Naive B cell (primary cell): ENCODE measurements at places on chromosomes 6 and 20.

DNA sequence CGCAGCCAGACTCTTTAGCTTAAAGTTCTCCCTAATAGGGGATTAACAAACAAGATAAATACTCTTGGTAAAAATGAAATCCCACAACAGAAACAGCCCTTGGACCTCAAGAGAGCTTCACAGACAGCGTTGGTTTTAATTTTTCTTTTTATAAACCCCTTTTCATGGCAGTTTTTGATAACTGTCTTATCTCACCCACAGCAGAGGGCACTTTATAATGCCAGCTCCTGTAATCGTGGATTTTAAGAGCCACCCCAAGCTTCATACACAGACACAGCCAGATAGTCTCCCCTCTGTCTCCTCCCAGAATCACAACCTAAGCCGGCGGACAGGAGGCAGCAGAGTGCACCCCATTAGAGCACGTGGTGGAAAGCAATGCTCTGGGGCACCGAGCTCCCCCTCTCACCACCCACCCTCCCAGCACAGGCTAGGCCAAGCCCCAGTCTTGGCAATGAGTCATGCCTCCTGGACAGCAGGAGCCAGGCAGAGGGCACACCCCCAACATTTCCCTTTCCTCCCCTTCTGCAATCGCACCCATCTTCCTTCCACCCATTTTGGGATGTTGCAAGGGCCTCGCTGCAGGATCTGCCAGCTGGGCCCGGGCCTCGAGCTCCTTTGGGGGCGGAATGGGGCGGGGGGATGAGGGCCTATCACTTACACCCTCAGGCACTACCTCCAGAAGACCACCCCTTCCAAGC is 2.4 kb downstream of the JAG1 start:
- no peak for DNase-seq

GRCh38 chr6:87939776-87940175 is 107.9 kb upstream of the SPACA1 start:
- DNase-seq: no peak

DNA sequence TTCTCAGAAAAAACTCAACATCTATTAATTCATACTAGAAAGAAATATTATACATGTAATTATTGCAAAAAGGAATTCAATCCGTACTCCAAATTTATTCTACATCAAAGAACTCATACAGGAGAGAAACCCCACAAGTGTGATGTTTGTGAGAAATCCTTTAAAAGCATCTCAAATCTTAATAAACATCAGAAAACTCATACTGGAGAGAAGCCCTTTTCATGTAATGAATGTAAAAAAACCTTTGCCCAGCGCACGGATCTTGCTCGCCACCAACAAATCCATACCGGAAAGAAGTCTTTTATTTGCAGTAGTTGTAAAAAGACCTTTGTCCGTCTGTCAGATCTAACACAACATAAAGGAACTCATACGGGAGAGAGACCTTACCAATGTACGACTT is 22.0 kb downstream of the ZNF334 start:
- no peak for DNase-seq

GRCh38 chr6:137802408-137803182 is 64.5 kb upstream of the TNFAIP3 start:
- DNase-seq: no peak

GRCh38 chr6:75550544-75551167 is 51.0 kb upstream of the SENP6 start:
- no peak for DNase-seq

DNA sequence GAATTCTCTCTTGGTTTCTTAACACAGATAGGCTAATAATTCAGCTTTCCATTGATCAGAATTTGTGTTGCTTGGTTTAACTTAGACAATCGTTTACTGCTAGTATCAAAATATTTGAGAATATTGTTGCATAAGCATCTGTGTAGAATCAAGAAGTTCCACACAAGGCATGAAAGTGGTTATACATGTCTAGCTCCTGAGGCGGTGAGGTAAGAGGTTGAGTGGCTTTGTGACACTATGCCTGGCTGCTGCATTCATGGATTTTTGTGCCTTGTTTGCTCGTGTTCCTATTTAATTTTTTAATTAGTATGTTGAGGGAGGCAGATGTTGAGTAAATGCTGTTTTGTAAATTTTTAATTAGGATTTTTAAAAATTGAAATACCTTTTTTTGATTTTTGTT is 10.2 kb downstream of the PKIB start:
- DNase-seq: no peak

- DNase-seq: no peak
Measured at GRCh38 chr20:58600756-58601155, 50.3 kb upstream of the STX16 start.

DNA sequence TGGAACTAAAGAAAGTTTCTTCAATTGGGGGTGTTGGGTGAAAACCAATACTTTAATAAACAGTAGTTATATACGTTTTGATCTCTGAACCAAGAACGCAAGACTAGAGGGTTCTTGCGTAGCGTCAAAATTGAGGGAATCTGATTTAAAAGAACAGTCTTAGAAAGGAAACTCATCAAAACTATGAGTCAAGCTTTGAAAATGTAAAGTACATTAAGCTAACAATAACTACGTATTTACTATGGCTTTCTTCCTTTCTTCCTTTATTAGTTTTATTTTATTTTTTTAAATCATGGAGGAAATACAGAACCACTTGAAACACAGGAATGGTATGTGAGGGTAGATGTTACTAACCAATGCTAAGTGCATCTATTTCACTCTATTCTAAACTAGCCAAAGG is 287.0 kb upstream of the RSPO3 start:
- DNase-seq: no peak

- no peak for DNase-seq
Measured at GRCh38 chr6:45494416-45495135, 116.8 kb upstream of the SUPT3H start.

DNA sequence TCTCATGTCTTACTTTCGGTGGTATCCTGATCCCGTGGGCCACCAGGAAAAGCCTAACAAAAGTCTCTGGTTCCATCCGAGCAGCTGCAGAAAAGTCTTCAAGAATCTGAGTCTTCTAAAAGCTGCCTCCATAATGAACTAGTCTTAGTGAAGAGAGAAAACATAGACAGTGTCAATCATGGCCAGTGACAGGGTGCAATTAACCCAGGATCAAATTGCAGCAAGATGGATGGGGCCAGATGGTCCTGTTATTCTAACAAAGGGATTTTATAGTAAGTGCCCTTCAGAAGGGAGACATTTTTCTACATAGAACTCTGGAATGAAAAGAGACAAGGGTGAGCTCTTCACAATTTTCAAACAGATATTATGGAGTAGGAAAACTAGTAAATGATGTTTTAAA is 281.6 kb upstream of the ZFP64 start:
- DNase-seq: no peak

GRCh38 chr6:105452924-105453756 is 50.3 kb upstream of the PREP start:
- DNase-seq: peak; percentile 71

DNA sequence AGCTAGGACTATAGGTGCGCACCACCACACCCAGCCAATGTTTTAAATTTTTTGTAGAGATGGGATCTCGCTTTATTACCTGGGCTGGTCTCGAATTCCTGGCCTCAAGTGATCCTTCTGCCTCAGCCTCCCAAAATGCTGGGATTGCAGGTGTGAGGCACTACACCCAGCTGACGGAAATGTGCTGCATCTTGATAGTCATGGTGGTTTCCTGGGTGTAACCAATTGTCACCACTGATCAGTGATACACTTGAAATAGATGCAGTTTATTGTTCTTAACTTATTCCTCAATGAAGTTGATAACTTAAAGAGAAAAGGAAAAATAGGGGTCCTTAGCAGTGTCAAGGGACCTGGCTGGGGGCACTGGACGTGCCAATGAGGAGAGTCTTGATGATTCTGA is 92.4 kb downstream of the PPP1R14C start:
- no peak for DNase-seq

DNA sequence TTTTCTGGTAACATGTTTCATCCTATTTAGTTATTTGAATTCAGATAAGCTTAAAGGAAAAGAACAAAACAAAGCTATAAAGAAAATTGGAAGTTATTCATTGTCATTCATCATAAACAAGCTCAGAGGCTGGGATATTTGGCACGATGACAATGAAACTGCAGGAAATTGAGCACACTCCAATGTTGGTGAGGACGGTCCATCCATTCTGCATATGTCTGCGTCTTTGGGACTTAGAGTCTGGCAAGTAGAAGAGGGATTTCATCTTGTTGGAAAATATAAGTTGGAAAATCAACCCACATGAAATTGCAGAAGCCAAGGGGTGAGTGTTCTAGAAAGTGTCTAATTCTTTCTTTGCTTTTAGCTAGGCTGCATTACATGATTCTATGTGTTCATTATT is 78.4 kb downstream of the HDGFL1 start:
- no peak for DNase-seq

DNA sequence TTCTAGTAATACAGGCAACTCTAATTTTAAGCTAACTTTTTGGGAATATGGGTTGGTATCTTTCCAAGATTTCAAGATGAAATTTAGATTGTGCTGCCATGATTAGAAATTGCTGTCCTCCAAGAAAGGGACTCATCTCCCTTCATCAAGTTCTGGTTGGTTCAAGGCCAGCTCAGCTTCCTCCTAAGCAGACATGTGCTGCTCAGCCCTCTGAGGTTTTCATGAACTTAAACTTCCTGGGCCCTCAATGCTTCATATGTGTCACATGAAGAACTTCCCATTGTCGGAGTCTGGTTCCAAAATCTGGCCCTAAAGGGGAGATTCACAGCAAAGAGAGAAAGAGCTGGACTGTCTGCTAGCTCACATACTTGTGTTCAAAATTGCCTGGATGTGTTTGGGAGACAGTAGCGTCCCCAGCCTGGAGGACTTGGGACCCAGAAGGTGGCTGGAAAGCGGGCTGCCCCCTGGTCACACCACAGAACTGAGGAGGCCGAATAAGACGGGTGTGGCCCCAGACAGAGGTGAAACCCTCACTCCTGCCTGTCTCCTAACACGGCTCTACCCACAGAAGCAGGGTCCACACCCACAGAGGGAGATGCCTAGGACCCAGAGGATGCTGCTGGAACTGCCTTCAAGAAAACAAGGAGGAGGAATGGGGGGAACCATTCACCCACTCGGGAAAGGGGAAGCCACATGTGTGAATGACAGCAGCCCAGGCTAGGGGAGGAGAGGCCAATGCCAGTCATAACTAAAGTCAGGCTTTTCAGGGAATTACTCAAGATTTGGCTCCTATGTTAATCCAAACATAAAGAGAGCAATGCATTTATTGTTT is 54.3 kb upstream of the GPR31 start:
- no peak for DNase-seq

DNA sequence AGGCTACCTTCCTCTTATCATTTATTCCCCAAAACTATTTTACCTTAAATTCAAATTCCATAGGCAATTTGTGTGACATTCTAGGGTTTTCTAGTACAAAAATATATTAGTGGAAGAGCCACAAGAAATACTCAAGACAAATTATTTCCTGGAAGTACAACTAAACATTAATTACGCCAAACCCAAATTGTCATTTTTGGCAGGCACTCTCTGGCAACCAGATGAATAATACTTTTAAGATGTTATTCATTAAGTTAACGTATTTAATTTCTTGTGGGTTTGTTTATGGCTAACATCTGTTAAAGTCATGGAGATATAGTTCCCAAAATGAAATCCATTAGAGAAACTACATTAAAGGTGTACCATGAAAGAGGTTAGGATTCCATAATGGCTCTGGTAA is 40.5 kb downstream of the HMGN3 start:
- DNase-seq: no peak

GRCh38 chr6:30626484-30627366 is at the start of gene ATAT1:
Gene ATAT1, plus strand, starts transcription at chr6:30626874.
- DNase-seq: peak; percentile 87

DNA sequence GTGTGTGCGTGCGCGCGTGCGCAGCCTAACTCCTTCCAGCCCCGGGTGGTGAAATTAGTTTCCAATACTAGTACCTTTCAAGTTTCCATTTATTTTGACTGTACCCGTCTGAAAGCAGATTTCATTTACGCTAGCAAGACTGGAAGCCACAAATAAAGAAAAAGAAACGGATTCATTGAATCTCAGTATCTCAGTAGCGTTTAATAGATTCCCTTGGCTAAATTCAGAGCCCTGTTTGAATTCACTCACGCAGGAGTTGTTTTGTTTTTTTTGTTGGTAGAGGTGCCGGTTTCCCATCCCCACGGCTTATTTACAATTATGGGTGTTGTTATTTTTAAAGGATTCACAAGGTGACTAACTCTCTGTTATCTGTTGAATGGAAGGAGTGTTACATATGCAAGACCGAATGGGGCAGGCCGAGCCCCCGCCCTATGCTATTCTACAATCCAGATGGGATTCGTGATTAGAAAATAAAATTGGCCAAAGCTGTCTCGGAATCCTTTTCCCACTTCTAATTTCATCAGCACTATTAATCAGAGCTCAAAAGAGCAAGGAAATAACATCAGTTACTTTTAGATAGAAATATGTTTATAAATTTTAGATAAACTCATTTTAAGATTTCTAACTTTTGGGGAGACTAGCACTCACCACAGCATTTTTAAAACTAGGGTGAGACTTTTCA is 2.3 kb upstream of the INSM1 start:
- DNase-seq: no peak

- no peak for DNase-seq
Measured at GRCh38 chr6:44702292-44702691, 314.8 kb downstream of the CDC5L start.

GRCh38 chr20:42628683-42629082 is 561.0 kb downstream of the PTPRT start:
- no peak for DNase-seq

- DNase-seq: no peak
Measured at GRCh38 chr6:150730801-150731457, 131.2 kb downstream of the PLEKHG1 start.

GRCh38 chr20:36336204-36336603 is 30.1 kb downstream of the DLGAP4 start:
- no peak for DNase-seq

GRCh38 chr6:39801456-39802251 is 9.5 kb downstream of the DAAM2 start:
- no peak for DNase-seq

- DNase-seq: no peak
Measured at GRCh38 chr6:135329851-135330803, 149.0 kb downstream of the MYB start.

GRCh38 chr6:68653706-68654089 is 18.6 kb downstream of the ADGRB3 start:
- no peak for DNase-seq

DNA sequence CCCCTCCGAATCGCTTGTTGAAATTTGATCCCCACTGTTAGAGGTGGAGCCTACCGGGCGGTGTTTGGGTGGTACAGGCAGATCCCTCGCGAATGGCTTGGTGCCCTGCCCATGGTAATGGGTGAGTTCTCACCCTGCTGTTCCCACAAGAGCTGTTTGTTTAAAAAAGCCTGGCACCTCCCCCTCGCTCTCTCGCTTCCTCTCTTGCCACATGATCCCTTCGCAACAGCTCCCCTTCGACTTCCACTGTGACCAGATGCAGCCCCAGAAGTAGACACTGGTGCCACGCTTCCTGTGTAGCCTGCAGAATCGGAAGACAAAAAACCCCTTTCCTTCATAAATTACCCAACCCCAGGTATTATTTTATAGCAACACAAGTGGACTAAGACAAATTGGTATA is 292.2 kb upstream of the QKI start:
- no peak for DNase-seq

GRCh38 chr6:105250533-105250932 is 70.7 kb upstream of the POPDC3 start:
- no peak for DNase-seq

- DNase-seq: peak; percentile 29
Measured at GRCh38 chr20:43537921-43538877, 20.6 kb upstream of the SGK2 start.

GRCh38 chr6:7594579-7595125 is 4.7 kb downstream of the SNRNP48 start:
- DNase-seq: no peak

- no peak for DNase-seq
Measured at GRCh38 chr6:100468016-100468622, 3.4 kb upstream of the SIM1 start.
